ENCODE measurements at places on chromosomes 7 and 10.

DNA sequence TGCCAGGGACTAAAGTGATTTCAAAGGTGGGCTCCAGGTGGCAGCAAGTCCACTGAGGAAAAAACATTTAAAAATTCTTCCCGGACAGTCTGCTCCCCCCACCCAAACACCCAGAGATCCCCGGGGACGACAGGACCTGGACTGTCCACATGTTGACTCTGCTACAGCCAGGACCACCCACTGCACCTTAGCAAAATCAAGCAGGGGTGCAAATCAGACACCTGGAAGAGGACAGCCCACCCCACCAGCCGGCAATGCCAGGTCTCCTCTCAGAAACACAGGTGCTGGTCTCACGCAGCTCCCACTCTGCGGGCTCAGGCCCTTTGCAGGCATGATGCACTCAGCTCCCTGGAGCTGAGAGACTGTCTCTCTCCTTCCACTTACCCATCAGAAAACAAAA lies 251.9 kb downstream of the TNS3 start:
- no peak for DNase-seq

GRCh38 chr7:69429911-69430383 lies 168.3 kb upstream of the AUTS2 start:
- peak; percentile 75 for DNase-seq

DNA sequence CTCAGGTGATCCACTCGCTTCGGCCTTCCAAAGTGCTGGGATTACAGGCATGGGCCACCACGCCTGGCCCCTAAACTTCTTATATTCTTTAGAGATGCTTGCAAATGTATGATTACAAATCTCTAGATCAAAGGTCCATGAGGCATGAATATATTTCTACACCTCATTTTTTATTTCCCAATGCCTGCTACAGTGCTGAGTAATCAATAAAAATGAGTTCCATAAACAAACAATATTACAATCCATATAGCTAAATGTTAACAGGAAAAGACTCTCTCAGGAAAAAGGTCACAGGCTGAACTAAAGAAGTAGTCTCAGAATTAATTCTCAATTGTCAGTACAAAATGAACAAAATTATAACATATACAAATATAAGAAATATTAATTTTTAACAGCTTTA lies 90.8 kb downstream of the LMBR1 start:
- no peak for DNase-seq

DNA sequence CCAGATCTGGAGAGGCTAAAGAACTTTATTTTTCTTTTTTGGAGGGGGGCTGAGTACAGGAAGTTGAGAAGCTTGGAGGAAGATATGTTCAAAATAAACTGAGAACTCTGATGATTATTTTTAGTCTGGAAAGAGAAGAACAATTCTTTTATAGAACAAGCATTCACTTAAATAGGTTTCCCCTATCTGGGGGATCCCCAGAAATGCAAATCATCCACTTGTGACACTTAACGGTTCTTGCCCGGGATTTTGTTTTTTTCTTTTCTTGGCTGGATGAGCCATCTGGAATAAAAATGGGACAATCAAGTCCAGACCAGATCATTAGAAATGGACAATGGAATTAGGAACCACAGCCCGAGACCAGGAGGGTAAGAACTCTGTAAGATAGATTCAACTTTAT lies 95.9 kb upstream of the EGR2 start:
- no peak for DNase-seq

- DNase-seq = peak; percentile 32
Measured at GRCh38 chr10:16777473-16778370, 39.5 kb downstream of the RSU1 start.

- DNase-seq = no peak
Measured at GRCh38 chr7:92359801-92360200, 87.5 kb upstream of the GATAD1 start.

DNA sequence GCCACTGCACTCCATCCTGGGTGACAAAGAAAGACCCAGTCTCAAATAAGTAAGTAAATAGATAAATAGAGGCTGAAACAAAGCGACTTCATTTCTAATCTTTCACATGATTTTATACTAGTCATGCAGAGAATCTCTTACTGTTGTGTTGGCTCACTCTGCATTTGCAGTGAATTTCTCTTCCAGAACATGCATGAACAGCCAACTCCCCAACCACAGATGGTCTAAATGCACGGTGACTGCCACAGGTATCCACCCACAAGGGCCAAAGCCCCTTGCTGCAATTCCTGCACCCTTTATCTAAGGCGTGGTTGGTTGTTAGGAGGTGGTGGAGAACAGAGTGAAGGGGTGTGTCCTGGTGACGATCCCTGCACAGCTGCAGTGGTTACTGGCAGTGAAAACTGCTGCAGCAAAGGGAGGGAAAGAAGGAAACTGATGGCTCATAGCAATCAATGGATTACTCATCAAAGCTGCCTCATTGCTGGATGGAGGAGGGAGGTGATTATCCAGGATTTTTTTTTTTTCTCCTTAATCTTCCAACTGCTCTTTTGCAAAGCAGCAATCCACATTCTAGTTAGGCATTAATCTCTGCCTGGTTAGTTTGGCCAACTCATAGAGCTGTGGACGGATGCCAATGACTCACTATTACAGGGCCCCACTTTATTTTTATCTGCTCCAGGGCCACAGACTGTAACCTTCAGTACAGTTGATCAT lies 50.6 kb downstream of the PRTFDC1 start:
- DNase-seq = peak; percentile 65

DNA sequence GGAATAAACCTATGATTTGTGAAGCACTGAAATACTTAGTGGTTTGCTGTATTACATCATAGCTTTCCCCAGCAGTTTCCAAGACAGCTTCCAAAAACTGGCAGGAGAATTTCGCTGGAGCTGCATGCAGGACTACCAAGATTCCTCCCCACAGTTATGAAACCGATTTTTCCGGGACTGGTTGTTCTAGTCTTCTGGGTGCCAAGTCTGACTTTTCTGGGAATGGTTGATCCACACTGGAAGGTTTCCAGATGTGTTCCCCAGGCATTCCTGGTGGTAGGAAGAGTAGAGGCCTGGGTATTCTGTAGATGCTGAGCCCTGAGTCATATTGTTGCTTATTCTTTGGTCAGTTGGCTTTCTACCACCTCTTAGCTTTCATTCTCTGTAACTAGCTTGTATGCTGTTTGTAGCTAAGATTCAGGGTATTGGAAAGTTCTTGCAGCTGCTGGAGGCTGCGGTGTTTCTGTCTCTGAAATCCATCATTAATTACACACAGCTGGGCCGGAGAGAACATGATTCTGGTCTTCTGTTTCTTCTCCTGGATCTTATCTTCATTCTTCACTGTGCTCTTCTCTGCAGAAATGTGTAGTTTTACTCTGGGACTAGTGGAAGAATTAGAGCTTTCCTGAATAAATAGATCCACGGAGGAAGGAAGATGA lies 6.3 kb downstream of the ABCC2 start:
- peak; percentile 74 for DNase-seq

DNA sequence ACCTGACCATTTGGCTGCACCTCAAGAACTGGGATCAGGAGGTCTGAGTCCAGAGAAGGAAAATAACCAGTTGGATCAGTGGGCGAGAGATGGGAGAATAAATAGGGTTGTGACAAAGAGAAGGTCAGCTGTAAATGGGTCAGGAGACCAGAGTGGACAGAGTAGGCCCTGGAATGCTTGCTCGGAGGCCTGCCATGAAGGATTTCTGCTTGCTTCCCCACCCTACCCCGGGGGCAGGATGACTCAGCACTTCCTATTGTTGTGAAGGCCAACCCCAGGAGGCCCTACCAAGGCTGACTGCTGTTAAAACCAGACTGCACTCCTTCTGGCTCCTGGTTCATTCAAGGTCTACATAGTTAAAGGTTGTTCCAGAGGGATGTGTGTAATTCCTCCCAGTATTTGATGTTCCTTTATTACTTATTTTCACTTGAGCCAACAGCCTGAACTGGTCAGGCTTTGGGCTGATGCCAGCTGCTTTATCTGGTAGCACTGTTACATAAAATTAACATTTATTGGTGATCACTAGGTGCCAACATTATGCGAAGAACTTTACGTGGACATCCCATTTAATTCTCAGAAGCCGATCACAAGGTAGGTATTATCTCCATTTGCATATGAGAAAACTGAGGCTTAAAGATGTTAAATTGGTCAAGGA lies 27.3 kb upstream of the IFRD1 start:
- DNase-seq = peak; percentile 62

- no peak for DNase-seq
Measured at GRCh38 chr7:10802526-10802925, 171.1 kb upstream of the PHF14 start.

- no peak for DNase-seq
Measured at GRCh38 chr10:85596389-85596788, 770.2 kb downstream of the GRID1 start.

GRCh38 chr10:23696476-23696875 lies 257.6 kb downstream of the OTUD1 start:
- no peak for DNase-seq

GRCh38 chr7:36937754-36938563 lies 213.7 kb upstream of the AOAH start:
- DNase-seq = no peak

DNA sequence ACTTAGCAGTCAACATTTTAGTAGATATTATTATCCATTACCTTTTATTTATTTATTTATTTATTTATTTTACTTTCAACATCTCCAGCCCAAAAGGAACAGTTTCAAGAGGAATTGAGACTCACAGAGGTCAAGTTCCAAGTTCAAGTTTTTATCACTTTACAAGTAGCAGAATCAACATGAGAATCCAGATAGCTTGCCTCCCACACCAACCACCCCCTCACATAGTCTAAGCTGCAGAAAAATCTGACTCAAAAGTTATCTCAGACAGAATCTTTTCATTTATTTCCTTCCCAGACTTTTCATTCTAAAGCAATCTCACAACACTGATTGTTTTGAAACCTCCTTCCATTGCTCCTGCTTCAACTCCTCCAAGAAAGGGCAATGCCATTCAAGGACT lies 129.6 kb downstream of the GRM3 start:
- DNase-seq = no peak

DNA sequence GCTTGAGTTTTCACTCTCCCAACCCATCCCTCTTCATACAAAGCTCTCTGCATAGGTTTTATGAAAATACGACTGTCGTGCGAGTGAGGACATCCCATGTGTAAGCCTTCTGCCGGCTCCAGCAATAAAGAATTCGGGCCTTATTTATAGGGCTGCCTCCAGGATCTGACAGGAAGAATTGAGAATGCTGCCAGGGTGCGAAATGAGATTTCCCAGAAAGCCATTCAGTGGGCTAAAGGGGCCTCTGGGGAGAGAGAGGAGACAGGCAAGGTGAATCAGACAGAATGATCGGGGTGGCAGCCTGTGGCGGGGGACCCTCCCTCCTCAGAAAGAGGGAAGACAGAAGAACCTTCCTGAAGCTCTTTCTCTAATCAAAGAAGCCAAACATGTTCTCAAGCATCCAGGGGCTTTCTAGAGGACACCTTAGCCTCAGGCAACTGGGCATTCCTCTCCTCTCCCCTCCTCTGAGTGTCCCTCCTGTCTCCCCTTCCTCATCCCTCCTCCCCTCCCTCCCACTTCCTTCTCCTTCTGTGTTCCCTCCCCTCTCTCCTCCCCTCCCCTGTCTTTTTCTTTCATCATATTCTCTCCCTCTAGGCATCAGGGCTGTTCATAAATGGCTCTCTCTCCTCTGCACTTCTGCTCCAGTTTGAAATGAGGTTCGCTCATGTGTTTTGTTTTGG lies 410.9 kb downstream of the TYW1 start:
- DNase-seq = no peak

DNA sequence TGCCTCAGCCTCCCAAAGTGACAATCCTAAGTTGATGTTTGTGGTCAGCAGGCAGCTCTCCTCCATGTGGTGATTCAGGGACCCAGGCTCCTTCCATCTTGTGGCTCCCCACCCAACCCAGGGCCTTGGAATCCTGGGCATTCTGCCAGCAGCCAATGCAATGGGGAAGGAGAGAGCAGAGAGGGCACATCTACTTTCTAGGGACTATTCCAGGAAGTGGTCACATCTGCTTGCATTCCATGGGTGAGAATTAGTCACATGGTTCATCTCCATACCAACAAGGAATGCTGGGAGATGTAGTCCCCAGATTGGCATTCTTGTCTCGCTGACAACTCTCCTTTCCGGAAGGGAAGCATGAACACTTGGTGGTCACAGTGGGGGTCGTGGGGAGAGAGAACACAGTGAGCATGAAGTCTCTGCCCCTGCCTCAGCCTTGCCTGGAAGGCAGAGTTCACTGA lies 9.9 kb upstream of the SRRM3 start:
- DNase-seq = no peak

GRCh38 chr10:5323446-5323845 lies 41.3 kb upstream of the UCN3 start:
- DNase-seq = no peak

GRCh38 chr10:85311613-85312337 lies 983.4 kb downstream of the CCSER2 start:
- no peak for DNase-seq

GRCh38 chr10:79342295-79342761 lies 4.9 kb upstream of the PPIF start:
- DNase-seq = peak; percentile 9

DNA sequence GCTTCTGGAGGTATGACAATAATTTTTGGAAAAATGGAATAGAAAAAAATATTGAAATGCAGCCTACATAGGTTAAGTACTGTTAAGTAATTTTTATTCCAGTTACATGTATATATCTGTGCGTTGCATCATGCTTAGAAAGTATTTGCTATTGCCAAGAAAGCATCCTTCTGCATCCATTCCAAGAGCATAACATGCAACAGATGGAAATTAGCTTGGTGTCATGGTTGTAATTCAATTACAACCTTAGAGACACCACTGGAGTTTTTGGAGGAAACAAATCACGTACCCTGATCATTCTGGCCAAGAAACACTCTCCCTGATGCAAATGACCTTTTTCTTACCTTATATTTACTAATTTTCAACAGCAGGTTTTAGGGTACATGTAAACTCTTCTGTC lies 1.7 kb downstream of the AKR1B1 start:
- DNase-seq = no peak

GRCh38 chr7:64881461-64882287 lies 21.4 kb upstream of the ZNF273 start:
- no peak for DNase-seq

GRCh38 chr10:75295868-75296441 lies 60.2 kb upstream of the COMTD1 start:
- peak; percentile 46 for DNase-seq

- no peak for DNase-seq
Measured at GRCh38 chr10:558891-559766, 130.3 kb downstream of the DIP2C start.

Measured in uterus (tissue), 4 donors.